ENCODE measurements at places on chromosomes 11 and 22. TPM values are rescaled to one million over a fixed set of nuclear protein-coding genes. Genes with fewer than 3 reads are reported as not detected.
A peak's percentile ranks its signal among the peaks of the same experiment; 100 is the strongest.

GRCh38 chr11:10916665-10917064, 58.8 kb upstream of the ZBED5 start:
- peak; percentile 50 for DNase-seq
- H3K4me3 ChIP-seq = no peak overlapping the region
- H3K27me3 ChIP-seq = no peaks in the 10 kb centered on the region
- H3K4me1 ChIP-seq = no peaks in the 10 kb centered on the region
- H3K36me3 ChIP-seq = no peaks in the 10 kb centered on the region

DNA sequence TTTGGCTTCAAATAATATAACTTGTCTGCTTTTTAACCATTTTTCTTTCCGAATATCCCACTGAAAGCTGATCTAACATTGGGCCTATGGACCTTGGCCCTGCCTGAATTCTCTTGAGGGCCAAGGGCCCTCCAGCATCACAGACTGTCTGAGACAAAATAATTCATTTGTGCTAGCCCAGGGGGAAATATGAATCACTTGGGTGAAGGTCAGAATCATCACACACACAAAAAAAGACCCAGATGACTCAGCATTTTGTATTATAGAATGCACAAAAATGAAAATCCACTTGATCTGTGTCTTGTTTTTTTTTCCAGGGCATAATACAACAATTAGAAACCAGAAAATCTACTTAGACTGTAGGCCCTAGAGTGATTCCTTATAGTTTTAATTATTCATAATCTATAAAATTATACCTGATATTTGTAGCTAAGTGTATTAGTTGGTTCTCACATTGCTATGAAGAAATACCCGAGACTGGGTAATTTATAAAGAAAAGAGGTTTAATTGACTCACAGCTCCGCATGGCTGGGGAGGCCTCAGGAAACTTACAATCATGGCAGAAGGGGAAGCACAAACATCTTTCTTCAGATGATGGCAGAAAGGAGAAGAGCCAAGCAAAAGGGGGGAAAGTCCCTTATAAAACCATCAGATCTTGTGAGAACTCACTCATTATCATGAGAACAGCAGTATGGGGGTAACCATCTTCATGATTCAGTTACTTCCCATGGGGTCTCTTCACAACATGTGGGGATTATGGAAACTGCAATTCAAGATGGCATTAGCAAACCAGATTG, 15.6 kb upstream of the RDX start:
- H3K27ac ChIP-seq = no peak overlapping the region
- no peaks in the 10 kb centered on the region for H3K36me3 ChIP-seq
- DNase-seq = no peak
- H3K4me1 ChIP-seq = no peaks in the 10 kb centered on the region

The CLDN5 gene
- polyA plus RNA-seq = 184 TPM

The HEPACAM gene
- polyA plus RNA-seq = not detected

- H3K4me3 ChIP-seq = no peak overlapping the region
- no peaks in the 10 kb centered on the region for H3K4me1 ChIP-seq
- no peak for DNase-seq
- no peak overlapping the region for H3K27ac ChIP-seq
Observed at GRCh38 chr11:70727899-70728620, 329.7 kb downstream of the CTTN start.

DNA sequence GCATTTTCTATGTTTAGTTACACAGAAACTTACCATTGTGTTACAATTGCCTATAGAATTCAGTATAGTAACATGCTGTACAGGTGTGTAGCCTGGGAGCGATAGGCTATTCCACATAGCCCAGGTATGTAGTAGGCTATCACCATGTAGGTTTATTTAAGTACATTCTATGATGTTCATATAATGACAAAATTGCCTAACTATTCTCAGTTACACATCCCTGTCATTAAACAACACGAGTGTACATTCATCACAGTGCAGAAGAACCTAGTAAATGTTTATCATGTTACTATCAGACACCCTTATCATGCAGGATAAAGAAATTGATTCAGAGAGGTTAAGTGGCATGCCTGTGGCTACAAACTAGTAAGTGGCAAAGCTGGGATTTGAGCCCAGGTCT, 28.4 kb upstream of the BMAL1 start:
- H3K4me3 ChIP-seq = no peak overlapping the region
- no peaks in the 10 kb centered on the region for H3K27me3 ChIP-seq
- H3K4me1 ChIP-seq = no peaks in the 10 kb centered on the region
- no peaks in the 10 kb centered on the region for H3K36me3 ChIP-seq

DNA sequence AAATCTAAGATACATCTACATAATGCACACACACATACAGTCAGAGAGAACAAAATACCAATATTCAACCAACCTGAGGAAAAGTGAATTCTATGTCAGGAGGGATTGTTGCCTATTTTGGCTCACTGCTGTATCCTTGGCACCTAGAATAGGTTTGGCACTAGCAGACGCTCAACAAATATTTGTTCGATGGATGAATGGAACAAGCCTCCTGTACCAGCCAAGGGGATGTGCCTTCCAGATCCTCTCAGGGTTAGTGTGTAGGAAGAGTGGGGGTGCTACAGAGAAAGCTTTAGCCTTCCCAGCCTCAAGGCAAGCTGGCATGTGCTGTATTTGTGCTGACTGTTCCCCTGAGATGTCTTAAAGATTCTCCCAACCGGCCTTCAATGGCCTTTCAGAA, 23.3 kb upstream of the POU2AF1 start:
- H3K4me1 ChIP-seq = no peaks in the 10 kb centered on the region
- H3K4me3 ChIP-seq = no peak overlapping the region
- no peaks in the 10 kb centered on the region for H3K27me3 ChIP-seq
- H3K27ac ChIP-seq = no peak overlapping the region
- no peak for DNase-seq

The SIRT3 gene
- polyA plus RNA-seq = 15.9 TPM

DNA sequence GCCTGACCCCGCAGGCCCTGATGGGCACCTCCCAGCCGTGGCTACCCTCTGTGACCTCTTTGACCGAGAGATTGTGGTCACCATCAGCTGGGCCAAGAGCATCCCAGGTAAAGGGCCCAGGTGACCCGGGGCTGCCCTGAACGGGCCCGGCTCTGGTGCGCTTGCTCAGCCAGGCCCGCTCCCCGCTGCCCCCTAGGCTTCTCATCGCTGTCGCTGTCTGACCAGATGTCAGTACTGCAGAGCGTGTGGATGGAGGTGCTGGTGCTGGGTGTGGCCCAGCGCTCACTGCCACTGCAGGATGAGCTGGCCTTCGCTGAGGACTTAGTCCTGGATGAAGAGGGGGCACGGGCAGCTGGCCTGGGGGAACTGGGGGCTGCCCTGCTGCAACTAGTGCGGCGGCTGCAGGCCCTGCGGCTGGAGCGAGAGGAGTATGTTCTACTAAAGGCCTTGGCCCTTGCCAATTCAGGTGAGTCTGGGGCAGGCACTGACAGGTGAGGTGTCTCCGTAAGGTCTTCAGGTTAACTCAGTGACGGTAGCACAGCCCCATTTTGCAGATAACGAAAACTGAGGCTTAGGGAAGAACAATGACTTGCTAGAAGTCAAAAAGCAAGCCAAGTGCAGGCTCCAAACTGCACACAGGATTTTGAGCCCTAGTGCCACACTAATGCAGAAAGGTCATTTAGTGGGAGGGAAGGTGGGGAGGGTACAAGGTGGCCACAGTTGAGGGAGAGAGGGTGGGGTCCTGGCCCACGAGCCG, 2.4 kb downstream of the TRMT112 start:
- H3K36me3 ChIP-seq = peaks cover 15% of the 10 kb centered on the region
- no peaks in the 10 kb centered on the region for H3K27me3 ChIP-seq
- H3K4me1 ChIP-seq = peaks cover 24% of the 10 kb centered on the region
- no peak overlapping the region for H3K4me3 ChIP-seq
- no peak overlapping the region for H3K27ac ChIP-seq

DNA sequence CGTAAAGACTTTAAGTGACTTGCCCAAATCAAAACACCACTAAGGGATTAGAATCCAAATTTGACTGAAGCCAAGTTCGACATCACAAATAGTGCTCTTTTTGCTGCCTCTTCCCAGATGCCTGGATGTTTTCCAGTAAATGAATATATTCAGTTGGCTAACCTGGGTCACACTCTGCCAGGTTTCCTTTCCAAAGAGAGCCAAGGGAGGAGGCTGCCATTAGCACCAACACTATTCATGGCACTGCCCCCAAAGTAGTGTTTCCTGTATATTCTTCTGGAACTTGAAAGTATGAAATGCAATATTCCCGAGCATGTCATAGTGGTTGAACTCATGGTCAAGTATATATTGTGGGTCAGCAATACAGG, 219.3 kb upstream of the UBASH3B start:
- H3K27me3 ChIP-seq = peaks cover 12% of the 10 kb centered on the region
- no peak for DNase-seq
- no peak overlapping the region for H3K27ac ChIP-seq
- peaks cover 3% of the 10 kb centered on the region for H3K4me1 ChIP-seq
- no peaks in the 10 kb centered on the region for H3K36me3 ChIP-seq

GRCh38 chr11:65377777-65378176, 4.7 kb downstream of the SLC25A45 start:
- H3K4me1 ChIP-seq = peaks cover 62% of the 10 kb centered on the region
- H3K27ac ChIP-seq = no peak overlapping the region
- DNase-seq = no peak
- H3K27me3 ChIP-seq = no peaks in the 10 kb centered on the region
- no peak overlapping the region for H3K4me3 ChIP-seq

GRCh38 chr22:40033586-40034380, 39.0 kb downstream of the FAM83F start:
- H3K4me3 ChIP-seq = no peak overlapping the region
- H3K27me3 ChIP-seq = no peaks in the 10 kb centered on the region
- no peaks in the 10 kb centered on the region for H3K4me1 ChIP-seq
- no peak overlapping the region for H3K27ac ChIP-seq
- peaks cover 43% of the 10 kb centered on the region for H3K36me3 ChIP-seq
- DNase-seq = no peak
